Activated CD4-positive, alpha-beta memory T cell treated with anti-CD3 and anti-CD28 coated beads for 36 hours (primary cell): ENCODE measurements at places on chromosomes 2 and 18.

DNA sequence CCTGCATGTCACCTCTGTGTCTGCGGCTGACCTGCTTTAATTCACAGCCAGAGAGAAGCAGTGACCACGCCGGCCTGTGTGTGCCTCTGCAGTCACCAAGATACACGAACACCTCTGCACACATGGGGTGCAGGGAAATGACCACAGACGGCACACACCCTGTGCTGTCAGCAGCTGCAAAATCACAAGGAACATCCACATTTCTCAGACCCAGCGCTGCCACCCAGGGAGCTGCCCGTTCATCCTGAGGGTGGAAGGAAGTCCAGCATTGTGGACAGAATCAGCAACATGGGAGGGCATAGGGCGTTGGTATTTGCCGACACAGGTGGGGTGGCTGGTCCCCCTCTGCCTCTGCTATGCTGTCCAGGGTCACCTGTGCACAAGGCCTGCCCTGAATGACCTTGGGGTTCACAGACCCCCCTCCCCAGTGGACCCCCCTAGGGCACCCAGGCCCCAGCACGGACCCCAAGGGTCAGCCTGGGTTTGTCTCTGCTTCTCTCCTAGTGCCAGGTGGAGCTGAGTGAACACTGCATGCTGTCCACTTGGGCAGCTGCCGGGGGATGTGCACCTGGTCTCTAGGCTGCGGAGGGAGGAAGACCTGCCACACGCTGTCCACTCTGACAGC, 107.4 kb downstream of the PXDN start:
- DNase-seq, result no peak

DNA sequence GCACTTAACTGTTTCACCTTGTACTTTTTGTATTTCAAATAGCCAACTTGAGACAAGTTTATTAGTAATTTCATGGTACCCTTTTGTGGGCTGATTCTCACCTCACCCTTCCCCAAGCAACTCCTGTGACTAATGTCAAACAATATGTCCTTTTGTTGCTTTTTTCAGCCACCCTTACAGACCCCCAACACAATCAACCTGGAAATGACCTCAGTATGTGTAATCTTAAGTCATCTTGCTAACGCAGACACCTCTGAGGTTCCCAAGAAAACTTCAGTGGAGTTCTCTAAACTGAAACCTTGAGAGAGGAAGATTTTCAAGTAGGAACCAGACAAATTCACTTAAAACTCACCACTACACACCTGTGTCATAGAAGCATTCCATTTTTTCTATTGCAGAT, 69.5 kb downstream of the KYNU start:
- no peak for DNase-seq

DNA sequence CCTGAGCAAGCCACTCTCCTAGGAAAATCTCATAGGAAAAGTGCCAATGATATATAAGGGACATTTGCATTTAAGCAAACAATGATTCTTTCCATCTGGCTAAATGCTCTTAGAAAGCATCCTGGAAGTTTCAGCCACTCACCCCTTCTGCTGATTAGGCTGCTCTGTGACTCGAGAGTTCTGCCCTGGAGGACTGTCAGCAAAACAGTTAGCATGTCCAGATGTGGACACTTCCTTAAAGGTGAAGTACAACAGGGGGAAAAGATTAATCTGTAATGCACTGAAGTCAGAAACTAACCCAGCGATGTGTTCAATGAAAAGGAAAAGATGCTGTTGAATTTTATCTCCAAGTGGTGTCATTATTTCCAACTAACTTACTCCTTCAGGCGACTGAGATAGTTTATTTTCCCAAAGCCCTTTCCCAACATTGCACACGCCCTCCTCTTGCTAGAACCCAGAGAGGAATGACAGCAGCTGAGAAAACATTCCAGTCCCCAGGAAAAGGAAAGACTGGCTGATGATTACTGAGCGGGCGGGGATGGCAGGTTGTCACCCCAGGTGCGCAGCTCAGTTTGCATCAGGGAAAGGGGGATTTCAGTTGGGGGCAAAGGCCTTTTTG, 214.0 kb downstream of the SS18 start:
- no peak for DNase-seq

GRCh38 chr2:172092716-172093415, 7.6 kb downstream of the DLX1 start:
- DNase-seq, result no peak

DNA sequence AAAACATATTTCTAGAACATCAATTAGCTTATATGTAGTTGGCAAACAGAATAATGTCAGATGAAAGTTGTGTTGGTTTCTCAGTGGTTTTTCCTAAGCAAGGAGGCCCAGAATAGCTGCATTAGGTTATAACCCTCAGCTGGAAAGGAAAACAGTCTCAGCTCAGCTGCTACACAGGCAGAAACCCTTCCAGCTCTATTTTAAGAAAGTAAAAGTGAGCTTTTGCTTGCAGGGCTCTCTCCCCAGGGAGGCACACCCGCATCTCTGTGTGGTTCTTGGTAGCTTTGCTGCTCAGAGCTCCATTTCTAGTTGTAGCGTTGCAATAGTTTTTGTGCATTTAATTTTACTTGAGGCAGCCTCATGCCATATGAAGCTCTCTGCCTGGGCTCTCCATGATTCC, 54.6 kb downstream of the PIKFYVE start:
- DNase-seq, result no peak

DNA sequence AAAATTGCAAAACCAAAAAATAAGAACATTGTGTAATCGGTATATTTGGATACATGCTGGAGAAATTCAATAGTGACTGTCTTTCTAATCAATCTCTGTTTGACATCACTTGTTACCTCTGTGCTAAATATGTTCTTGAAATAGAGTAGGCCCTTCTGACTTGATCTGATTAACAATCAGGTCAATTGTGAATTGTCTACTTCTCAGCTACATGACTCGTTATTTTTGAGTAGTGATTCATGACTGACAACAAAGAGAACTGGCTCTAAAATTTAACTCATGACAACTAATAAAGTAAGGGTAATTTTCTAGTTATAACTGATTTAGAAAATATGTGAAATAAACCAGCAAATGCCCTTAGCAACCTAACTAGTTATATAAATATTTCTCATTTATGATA, 312.1 kb downstream of the TMX3 start:
- no peak for DNase-seq
